ENCODE measurements at places on chromosomes 5 and 9. TPM values are rescaled to one million over a fixed set of nuclear protein-coding genes. Genes with fewer than 3 reads are reported as not detected.

DNA sequence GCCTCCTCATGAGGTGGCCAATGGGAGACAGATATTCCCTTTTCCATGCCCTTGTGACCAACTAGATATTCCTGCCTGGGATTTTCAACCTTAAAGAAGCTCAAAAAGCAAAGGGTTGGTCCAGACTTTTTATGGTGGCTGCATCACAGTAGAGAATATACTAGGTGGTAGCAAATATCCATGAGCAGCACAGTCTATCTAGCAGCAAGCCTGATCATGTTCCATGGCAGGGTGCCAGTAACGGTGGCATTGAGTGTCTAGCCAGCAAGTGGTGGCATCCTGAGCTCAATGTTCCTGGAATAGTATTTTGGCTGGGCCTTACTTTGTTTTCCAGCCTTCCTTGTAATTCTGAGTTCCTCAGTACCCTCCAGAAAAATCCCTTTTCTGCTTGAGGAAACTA, 25.8 kb downstream of the CDC25C start:
- no peaks in the 10 kb centered on the region for H3K4me1 ChIP-seq
- no peaks in the 10 kb centered on the region for H3K36me3 ChIP-seq
- no peak overlapping the region for H3K27ac ChIP-seq
- H3K4me3 ChIP-seq, result no peak overlapping the region
- H3K27me3 ChIP-seq, result no peaks in the 10 kb centered on the region

DNA sequence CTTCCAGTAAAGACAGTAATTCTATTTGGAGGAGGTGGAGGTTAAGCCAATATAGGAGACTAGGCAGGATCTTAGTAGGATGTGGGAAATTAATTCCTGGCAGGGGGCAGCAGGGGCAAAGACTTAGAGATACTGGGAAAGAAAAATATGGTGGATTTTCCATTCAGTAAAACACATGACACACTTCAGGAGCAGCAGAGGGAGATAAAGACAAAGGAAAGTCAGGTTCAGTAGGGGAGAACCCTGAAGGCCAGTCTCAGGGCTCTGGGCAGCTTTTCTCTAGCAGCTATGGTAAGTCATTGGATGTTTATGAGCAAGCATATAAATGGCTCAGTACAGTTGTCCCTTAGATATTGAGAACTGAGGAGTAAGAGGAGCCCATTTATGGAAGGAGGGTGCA, 105.5 kb downstream of the PJA2 start:
- no peak overlapping the region for H3K4me3 ChIP-seq
- DNase-seq, result no peak
- H3K36me3 ChIP-seq, result no peaks in the 10 kb centered on the region
- H3K4me1 ChIP-seq, result no peaks in the 10 kb centered on the region
- H3K27ac ChIP-seq, result no peak overlapping the region
- H3K27me3 ChIP-seq, result no peaks in the 10 kb centered on the region

- H3K27ac ChIP-seq, result no peak overlapping the region
- no peaks in the 10 kb centered on the region for H3K27me3 ChIP-seq
- no peak overlapping the region for H3K4me3 ChIP-seq
- no peak for DNase-seq
- no peaks in the 10 kb centered on the region for H3K4me1 ChIP-seq
These were observed 455.7 kb upstream of the NUDT12 start for GRCh38 chr5:104018299-104018698.

DNA sequence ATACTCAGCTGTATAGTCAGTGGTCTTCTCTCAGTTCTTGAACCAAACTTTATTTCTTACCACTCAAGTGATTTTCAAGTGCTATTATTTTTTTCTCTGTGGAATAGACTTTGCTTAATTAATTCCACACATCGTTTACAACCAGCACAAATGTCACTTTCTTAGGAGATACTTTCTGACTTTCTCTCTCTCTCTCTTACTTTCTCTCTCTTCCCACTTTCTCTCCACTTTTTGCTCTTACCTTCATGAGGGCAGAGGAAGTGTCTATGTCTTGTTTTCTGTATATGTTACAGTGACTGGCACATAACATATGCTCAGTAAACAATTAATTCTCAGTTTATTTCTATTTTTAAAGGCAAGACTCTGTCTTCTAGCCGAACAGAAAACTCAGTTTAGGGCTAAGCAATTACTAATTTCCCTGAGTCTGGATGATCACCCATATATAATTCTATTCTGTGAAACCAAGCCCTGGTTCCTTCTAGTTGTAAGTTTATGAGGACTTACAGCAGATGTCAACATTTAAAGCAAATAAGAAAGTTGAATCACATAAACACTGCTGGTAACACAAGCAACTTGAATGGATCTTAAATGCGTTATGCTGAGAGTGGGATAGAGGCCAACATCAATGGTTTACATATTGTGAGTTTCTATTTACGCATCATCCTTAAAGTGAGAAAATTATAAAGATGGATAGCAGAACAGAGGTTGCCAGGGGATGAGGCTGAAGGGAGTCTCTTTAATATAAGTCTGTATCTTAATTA, 791.4 kb downstream of the MTRR start:
- no peak for DNase-seq
- H3K4me3 ChIP-seq, result no peak overlapping the region
- no peak overlapping the region for H3K27ac ChIP-seq
- H3K36me3 ChIP-seq, result no peaks in the 10 kb centered on the region
- no peaks in the 10 kb centered on the region for H3K27me3 ChIP-seq
- no peaks in the 10 kb centered on the region for H3K4me1 ChIP-seq

DNA sequence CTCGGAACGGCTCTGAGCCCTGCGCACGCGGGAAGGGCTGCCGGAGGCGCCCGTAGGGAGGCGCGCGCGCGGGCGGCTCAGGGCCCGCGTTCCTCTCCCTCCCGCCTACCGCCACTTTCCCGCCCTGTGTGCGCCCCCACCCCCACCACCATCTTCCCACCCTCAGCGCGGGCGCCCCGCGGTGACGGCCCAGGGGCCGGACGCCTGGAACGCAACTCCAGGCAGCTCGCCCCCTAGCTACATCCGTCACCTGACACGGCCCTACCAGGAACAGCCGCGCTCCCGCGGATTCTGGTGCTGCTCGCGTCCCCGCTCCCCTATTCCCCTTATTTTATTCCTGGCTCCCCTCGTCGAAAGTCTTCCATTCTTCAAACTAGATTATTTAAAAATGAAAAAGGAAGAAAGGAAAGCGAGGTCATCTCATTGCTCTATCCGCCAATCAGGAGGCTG, at the start of gene CDKN2B-AS1:
Gene CDKN2B-AS1 (plus strand): TSS at position 236 of the 450 bp plus-strand sequence.
- no peaks in the 10 kb centered on the region for H3K36me3 ChIP-seq
- H3K4me1 ChIP-seq, result peaks cover 11% of the 10 kb centered on the region
- DNase-seq, result no peak
- peak within 1 kb of the TSS; percentile 84 for H3K4me3 ChIP-seq
- H3K27ac ChIP-seq, result peak within 1 kb of the TSS; percentile 79

- H3K27me3 ChIP-seq, result no peaks in the 10 kb centered on the region
- H3K4me3 ChIP-seq, result no peak overlapping the region
- DNase-seq, result no peak
- peak overlapping the region; percentile 69 for H3K27ac ChIP-seq
These were observed 75.1 kb downstream of the MRPS27 start for GRCh38 chr5:72244862-72245371.

DNA sequence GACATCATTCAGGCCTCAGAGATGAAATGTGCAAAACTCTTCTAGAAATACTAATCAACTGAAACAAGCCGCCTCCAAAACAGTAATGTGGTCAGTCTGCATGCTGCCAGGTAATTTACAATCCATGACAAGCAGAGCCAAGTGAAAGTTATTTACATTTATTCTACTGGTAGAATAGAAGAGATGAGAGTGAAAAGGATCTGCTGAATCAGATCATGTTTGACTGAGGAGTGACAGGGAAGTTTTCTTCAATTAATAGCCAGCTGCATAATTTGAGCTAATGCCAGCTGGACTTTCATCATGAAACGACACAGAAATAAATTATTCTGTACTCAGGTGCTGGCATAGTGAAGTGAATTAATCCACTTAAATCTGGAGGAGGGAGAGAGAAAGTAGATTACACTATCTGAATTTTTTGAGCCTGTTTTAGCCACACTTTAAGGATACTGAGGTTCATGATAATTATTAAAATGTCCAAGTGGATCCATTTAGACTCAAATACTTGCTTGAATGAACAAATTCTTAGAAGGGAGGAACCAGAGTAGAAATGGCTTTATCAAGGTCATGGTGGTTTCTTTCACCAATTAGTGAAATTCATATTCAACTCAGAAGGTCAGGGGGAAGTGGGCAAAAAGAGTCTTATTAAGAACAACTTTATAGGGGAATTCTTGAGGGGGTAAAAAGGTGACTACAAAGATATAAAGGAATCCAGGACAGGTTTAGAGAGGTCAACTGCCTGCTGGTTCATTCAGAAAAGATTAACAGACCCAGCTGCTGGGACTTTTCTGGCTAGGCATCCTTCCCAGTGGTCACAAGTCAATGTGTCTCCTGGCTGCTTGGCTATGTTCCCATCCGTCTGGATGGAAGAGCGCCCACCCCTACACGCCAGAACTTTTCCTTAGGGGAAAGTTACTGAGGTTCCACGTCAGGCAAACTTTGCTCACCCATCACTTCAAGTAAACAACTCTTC, 350.4 kb downstream of the PDE4D start:
- H3K27me3 ChIP-seq, result no peaks in the 10 kb centered on the region
- DNase-seq, result no peak
- no peak overlapping the region for H3K4me3 ChIP-seq
- no peak overlapping the region for H3K27ac ChIP-seq

DNA sequence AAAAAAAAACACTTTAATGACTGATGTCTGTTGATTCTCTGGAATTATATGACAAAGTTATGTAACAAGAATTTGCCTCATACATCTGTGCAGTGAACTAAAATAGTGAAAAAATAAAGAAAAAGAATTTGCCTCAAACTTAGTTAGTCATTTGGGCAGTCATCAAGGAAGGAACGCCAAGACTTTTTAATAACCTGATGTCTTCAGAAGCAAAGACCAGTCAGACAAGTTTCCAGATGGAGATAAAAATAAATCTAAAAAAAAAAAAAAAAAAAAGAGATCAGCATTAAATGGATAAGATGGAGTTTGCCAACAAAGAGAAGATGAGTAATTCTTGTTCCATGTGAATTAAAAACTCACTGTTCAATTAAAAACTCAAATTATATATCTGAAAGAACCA, 52.3 kb upstream of the JMY start:
- no peak overlapping the region for H3K27ac ChIP-seq
- no peaks in the 10 kb centered on the region for H3K27me3 ChIP-seq
- H3K4me1 ChIP-seq, result peaks cover 19% of the 10 kb centered on the region
- H3K4me3 ChIP-seq, result no peak overlapping the region
- no peak for DNase-seq

The CMYA5 gene
- 10.1 TPM for total RNA-seq

GRCh38 chr9:114723931-114724330, 41.9 kb upstream of the TEX48 start:
- no peak overlapping the region for H3K27ac ChIP-seq
- no peaks in the 10 kb centered on the region for H3K36me3 ChIP-seq
- no peak for DNase-seq

The DND1 gene
- total RNA-seq, result 2.9 TPM

The OLFML2A gene
- total RNA-seq, result 39.3 TPM
